ENCODE measurements at places on chromosomes 16 and 17.

- H3K36me3 ChIP-seq: no peaks in the 10 kb centered on the region
- H3K27me3 ChIP-seq: peaks cover 3% of the 10 kb centered on the region
- DNase-seq: no peak
- no peak overlapping the region for H3K4me3 ChIP-seq
- H3K4me1 ChIP-seq: no peaks in the 10 kb centered on the region
- H3K27ac ChIP-seq: no peak overlapping the region
Observed at GRCh38 chr16:86983621-86984020, 333.6 kb downstream of the C16orf95 start.

DNA sequence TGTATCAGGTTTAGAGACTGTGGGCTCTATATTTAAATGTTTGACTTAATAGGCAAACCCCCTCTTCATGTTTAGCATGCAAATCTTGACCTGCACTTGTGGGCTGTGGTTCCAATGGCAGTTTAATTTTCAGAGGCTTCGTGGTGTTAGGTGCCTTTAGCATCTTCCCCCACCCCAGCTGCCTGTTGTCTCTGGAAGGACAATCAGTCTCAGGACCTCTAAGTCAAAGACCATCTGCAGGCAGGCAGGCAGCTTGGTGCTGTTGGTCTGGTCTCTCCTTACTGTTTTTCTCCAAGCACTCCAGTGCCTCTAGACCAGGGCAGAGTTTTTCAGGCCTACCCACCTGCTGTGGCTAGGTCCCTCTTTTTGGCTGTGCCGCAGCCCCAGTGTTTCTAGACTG is 990.4 kb downstream of the CDH11 start:
- H3K4me1 ChIP-seq: no peaks in the 10 kb centered on the region
- H3K27ac ChIP-seq: no peak overlapping the region
- H3K4me3 ChIP-seq: no peak overlapping the region
- DNase-seq: no peak
- no peaks in the 10 kb centered on the region for H3K36me3 ChIP-seq

DNA sequence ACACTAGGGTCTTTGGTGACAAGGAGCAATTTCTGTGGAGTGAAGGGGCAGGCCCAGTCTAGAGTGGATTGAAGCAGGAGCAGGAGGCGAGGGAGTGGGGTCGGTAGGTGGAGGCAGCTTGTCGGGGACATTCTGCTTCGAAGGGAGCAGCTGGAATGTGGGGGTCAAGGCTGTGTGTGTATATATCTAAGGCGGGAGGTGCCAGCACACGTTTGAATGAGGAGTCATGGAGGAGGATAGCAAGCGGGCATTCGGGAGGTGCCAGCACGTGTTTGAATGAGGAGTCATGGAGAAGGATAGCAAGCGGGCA is 17.7 kb downstream of the NT5M start:
- no peaks in the 10 kb centered on the region for H3K4me1 ChIP-seq
- no peaks in the 10 kb centered on the region for H3K36me3 ChIP-seq

DNA sequence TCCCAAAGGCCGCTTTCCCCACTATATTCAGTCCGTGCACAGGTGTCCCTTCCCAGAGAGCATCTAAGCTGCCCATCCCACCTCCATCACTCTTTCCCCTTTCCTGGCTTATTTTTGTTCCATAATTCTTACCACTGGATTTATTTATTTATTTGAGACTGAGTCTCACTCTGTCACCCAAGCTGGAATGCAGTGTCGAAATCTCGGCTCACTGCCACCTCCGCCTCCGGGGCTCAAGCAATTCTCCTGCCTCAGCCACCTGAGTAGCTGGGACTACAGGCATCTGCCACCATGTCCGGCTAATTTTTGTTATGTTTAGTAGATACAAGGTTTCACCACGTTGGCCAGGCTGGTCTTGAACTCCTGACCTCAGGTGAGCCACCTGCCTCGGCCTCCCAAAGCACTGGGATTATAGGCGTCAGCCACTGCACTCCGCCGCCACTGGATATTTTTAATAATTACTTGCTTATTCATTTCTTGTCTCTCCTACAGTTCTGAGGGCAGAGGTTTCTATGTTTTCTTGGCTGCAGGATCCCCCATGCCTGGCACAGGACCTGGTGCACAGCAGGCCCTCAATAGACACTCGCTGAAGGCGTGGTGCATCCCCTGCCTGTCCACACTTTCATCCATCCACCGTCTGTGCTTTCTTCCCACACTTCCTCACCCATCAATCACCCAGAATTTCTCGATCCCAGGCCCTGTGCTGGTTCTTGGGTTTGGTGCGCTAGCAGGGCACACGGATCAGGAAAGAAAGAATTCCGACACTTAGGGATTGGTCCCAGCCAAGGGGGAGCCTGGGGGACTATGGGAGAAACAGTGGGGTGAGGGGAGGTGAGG is 9.9 kb upstream of the ADGRG1 start:
- no peak overlapping the region for H3K4me3 ChIP-seq
- DNase-seq: peak; percentile 8
- H3K27me3 ChIP-seq: no peaks in the 10 kb centered on the region
- H3K4me1 ChIP-seq: peaks cover 6% of the 10 kb centered on the region

DNA sequence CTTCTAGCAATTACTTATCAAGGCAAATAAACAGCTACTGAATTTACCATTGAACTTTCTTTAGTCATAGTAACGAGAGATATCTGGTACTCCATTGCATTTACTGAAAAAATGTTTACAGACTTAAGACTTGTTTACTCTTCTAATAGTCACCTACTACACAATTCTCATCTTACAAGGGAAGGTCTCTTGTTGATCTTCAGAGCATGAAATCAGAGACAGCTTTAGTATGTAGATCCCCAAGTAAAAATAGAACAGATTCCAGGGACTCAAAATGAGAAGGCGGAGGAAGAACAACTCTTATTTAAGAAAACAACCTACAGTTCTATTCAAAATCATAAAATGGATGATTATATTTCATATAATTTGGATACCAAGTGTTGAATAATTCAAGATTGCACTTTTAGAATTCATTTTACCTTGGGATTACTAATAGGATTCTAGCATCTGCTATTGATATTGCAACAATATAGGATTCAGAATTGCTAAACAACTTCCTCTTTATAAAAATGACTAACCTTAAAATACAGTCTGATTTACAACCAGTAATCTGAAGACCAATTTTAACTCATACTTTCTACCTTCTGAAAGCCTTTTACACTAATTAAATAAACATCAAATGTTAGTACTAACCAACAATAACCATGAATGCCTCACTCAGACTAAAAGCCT is 20.8 kb downstream of the UBE2G1 start:
- H3K36me3 ChIP-seq: peaks cover 4% of the 10 kb centered on the region
- H3K4me3 ChIP-seq: peak overlapping the region; percentile 16
- peaks cover 13% of the 10 kb centered on the region for H3K4me1 ChIP-seq
- DNase-seq: no peak
- H3K27me3 ChIP-seq: no peaks in the 10 kb centered on the region

- H3K27me3 ChIP-seq: no peaks in the 10 kb centered on the region
- H3K4me1 ChIP-seq: peaks cover 6% of the 10 kb centered on the region
- peaks cover 6% of the 10 kb centered on the region for H3K36me3 ChIP-seq
Observed at GRCh38 chr16:75026892-75027391, 28.1 kb downstream of the ZNRF1 start.

GRCh38 chr16:29736764-29737163 is 9.0 kb downstream of the C16orf54 start:
- H3K4me1 ChIP-seq: peaks cover 54% of the 10 kb centered on the region
- H3K27me3 ChIP-seq: no peaks in the 10 kb centered on the region
- peak overlapping the region; percentile 91 for H3K27ac ChIP-seq

GRCh38 chr17:6435968-6436367 is 1.0 kb upstream of the AIPL1 start:
- H3K27me3 ChIP-seq: peaks cover 18% of the 10 kb centered on the region
- peaks cover 2% of the 10 kb centered on the region for H3K4me1 ChIP-seq
- DNase-seq: peak; percentile 48
- H3K36me3 ChIP-seq: no peaks in the 10 kb centered on the region

DNA sequence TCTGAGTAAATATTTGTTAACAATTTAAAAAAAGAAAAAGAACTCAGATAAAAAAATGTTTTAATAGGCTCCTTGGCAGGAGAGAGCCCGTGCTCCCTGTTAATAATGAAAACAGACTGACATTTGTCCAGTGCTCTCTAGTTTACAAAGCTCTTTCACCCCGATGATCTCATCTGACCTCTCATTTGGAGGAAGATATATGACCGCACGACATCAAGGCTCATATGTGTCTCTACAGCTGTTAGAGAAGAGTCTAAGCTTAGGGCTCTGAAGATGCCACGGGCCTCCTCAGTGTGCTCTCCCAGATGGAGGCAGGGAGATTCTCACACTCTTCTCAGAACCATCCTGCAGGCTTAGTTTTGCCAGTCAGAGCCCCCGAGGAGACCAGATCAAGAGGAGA is 280.8 kb upstream of the IRX5 start:
- no peak for DNase-seq
- no peak overlapping the region for H3K4me3 ChIP-seq
- peaks cover 19% of the 10 kb centered on the region for H3K27me3 ChIP-seq
- peaks cover 3% of the 10 kb centered on the region for H3K4me1 ChIP-seq
- no peak overlapping the region for H3K27ac ChIP-seq

DNA sequence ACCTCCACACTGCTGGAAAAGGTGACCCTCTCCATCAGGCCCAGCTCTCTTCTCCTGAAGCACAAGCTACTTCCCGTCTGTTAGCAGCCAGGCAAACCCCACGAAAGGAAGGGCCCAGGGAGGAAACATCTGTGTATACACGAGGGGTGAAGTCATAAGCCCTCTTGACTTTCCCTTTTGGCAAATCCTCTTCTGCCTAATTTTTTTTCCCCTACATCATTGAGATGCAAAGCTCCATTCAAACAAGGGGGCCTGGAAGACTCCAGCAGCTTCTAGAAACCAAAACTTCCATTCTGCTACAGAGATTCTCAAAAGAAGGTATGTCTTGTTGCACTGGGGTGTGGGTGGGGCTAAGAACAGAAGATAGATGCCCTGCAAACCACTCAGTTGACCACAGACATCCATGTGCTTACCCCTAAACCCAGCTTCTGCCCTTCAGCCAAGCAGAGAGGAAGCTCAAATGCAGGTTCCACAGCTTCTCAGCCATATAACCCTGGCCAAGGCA is 145.6 kb upstream of the RCVRN start:
- peaks cover 8% of the 10 kb centered on the region for H3K4me1 ChIP-seq
- H3K27me3 ChIP-seq: peaks cover 3% of the 10 kb centered on the region
- H3K36me3 ChIP-seq: peaks cover 1% of the 10 kb centered on the region
- peak overlapping the region; percentile 66 for H3K27ac ChIP-seq
- no peak for DNase-seq

- H3K36me3 ChIP-seq: peaks cover 14% of the 10 kb centered on the region
- no peak for DNase-seq
- no peak overlapping the region for H3K27ac ChIP-seq
- peaks cover 8% of the 10 kb centered on the region for H3K4me1 ChIP-seq
Observed at GRCh38 chr16:11219178-11219577, 36.8 kb downstream of the SOCS1 start.

DNA sequence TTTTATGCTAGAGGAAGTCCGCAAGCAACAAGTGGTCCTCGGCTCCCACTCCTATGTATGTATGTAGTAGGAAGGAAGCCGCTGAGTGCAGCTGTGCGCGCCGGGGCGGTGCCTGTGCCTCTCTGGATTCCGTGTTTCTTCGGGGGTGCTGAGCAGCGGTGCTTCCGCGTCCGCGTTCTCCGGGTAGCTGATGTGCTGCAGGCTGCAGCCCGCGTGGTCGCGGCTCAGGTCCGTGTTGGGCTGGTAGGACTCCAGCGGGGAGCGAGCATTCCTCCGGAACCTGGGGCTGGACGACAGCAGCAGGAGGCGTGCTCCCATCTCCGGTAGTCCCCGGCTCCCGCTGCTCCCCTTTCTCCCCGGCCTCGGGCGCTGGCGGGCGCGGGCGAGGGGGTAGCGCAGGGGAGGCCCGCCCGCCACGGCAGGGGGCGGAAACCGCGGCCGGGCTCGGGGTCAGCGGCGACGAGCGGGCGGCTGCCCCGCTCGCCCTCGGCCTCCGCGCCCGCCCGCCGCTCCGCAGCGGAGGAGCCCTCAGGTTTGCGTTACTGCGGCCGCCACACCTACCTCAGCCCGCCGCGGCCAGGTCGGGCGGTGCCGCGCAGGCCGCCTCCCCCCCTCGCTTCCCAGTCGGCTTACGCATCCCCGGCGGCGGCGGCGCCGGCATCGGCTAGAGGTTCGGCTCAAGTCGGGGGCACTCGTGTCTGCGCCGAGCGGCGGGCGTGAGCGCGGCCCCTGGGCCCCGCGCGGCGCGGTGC is 487 bp downstream of the C17orf67 start:
- no peaks in the 10 kb centered on the region for H3K27me3 ChIP-seq
- DNase-seq: peak; percentile 58
- H3K36me3 ChIP-seq: no peaks in the 10 kb centered on the region
- peak overlapping the region; percentile 95 for H3K4me3 ChIP-seq

DNA sequence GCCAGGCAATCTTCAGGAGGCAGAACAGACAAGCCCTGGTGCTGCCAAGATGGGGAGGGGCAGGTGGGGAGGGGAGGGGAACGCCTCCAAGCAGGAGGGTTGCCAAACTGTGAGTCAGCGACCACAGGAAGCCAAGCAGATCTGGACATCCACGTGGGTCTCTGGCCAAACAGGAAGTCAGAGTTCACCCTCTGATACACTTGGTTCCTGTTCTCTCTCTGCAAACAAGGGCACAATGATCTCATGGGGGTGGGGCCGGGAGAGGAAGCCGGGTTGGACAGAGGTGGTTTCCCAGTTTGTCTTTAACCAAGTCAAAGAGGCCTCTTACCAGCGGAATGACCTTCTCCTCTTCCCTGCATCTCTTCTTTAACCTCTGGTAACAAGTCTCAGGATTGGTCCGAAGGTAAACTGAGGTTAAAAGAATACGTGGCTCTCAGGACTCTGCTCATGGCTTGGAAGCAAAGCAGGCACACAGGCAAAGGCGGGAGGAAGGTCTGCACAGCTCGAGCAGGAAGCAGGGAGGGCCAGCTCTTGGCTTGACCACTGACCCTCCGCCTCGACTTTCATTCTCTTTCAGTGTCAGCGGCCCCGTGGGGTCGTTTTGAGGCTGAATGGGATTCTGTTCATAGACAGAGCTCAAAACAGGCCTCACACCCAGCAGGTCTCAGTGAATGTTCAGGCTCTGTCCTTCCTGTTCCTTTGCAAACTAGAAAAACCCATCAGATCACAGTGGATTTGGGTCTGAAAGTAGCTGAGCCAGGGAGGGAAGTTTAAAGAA is 32.9 kb downstream of the TK2 start:
- no peaks in the 10 kb centered on the region for H3K27me3 ChIP-seq
- H3K4me1 ChIP-seq: peaks cover 62% of the 10 kb centered on the region
- peak overlapping the region; percentile 72 for H3K4me3 ChIP-seq
- DNase-seq: no peak
- H3K36me3 ChIP-seq: no peaks in the 10 kb centered on the region

Measured in naive thymus-derived CD8-positive, alpha-beta T cell (primary cell).